Pancreas (tissue), 10 donors: ENCODE measurements at places on chromosomes 3 and 15. TPM values are rescaled to one million over a fixed set of nuclear protein-coding genes. Genes with fewer than 3 reads are reported as not detected.

DNA sequence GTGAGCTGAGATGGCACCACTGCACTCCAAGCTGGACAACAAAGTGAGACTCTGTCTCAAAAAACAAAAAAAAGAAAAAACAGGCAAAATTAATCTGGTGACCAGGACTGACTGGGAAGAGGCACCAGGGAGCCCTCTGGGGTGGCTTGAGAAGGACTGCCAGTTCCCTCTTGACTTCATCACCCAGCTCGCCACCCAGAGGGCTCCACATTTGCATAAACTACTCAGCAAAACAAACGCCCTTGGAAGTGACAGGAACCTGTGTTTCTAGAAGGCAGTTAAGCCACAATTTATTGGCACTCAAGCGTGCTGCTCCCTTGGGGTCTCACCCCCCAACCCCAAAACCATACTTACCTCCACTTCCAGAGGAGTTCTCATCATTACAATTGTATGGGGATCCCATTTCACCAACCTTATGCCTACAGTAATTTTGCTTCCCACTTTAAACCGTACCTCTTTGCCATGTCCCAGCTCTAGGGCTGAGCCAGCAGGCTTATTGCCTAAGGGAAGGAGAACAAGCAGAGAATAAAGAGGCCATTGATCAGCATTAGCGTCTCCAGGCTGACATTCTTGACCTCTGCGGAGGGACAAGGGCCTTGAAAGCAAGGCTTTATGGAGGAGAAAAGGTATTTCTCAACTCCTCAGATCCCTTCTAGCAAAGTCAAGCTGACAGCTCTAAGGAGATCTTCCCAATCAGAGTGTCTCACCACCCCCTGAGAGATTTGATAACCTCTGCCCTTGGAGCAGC is 357.4 kb downstream of the SHQ1 start:
- no peaks in the 10 kb centered on the region for H3K27me3 ChIP-seq
- H3K27ac ChIP-seq = no peak overlapping the region
- DNase-seq = no peak
- H3K4me3 ChIP-seq = no peak overlapping the region
- no peaks in the 10 kb centered on the region for H3K4me1 ChIP-seq

GRCh38 chr3:59876533-59877062 is 826.8 kb upstream of the CFAP20DC start:
- no peak for DNase-seq
- no peak overlapping the region for H3K4me3 ChIP-seq
- no peaks in the 10 kb centered on the region for H3K36me3 ChIP-seq
- no peaks in the 10 kb centered on the region for H3K4me1 ChIP-seq
- H3K27ac ChIP-seq = no peak overlapping the region

DNA sequence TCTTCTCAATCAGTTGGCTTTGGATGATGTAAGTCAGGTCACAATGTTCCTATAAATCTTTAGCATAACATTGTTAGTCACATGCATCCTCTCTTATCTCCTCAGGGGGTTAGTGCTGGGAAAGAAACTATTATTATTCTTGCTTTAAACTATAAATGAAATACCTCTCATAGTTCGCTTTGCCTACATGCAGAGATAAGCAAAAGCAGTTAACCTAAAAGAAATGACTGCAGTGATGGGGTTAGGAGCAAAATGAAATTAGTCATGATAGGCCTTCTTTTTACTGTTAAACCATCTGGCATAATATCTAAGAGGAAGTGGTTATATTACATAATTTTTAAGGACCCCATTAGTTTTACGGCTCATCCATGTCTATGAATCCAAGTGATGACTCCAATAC is 91.7 kb upstream of the IGSF10 start:
- no peaks in the 10 kb centered on the region for H3K27me3 ChIP-seq
- no peak overlapping the region for H3K27ac ChIP-seq
- no peaks in the 10 kb centered on the region for H3K4me1 ChIP-seq

DNA sequence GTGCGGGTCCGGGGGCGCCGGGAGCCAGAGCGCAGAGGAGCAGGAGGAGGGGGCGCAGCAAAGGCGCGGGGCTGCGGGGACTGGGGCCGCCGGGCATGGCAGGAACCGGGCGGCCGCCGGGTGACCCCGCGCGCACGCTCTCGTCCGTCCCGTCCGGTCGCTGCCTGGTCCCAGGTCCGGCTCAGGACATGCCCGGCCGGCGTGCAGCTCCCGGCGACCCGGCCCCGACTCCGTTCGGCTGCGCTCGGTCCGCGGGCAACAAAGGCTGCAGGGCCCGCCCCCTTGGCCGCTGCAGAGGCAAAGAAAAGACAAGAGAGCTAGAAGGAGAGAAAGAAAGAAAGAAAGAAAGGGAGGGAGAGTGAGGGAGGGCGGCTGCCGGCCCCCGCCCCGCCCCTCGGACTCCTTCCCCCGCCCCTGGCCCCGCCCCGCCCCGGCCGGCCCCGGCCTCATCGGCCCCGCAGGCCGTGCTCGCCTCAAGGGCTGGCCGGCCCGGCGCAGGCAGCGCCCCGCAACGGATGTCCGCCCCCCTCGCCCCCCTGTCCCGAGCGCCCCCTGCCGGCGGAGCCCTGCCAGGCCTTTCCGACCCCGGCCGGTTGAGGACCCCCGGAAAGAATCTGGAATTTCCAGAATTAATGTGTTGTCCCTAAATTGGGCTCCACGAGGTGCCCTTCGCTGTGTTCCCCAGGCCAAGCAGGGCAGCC is at the start of gene ADAMTS7:
Gene ADAMTS7 (minus strand): TSS at position 341 of the 701 bp plus-strand sequence. CDS start 244 bp downstream, at position 97.
- no peak within 1 kb of the TSS for H3K27ac ChIP-seq
- peak; percentile 32 for DNase-seq
- H3K4me1 ChIP-seq = peaks cover 5% of the 10 kb centered on the region
- H3K4me3 ChIP-seq = peak within 1 kb of the TSS; percentile 47
- no peaks in the 10 kb centered on the region for H3K36me3 ChIP-seq
- no peaks in the 10 kb centered on the region for H3K27me3 ChIP-seq

DNA sequence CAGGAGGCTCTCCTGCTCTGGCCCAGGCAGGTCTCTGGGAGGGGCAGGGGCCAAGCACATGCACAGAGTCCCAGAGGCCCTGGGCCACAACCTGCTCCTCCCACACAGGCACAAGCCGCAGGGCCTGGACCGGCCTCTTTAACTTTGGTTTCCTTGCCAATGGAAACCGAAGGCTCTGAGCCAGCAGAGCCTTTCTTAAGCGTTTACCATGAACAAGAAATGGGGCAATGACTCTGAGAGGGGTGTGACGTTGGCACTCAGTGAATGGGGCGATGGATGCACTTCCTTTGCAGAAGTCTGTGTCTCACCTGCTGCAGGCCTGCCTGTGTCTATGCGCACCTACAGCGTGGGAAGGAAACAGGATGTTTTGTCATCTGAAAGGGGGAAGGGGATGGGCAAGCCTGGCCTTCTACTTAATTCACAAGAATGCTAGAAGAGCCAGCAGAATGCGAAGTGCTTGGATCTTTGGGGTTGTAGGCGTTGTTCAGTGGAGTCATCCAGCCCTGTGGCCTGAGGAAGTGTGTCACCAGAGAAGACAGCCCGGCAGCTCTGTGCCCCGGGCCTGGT is 41.8 kb downstream of the IFT122 start:
- peaks cover 48% of the 10 kb centered on the region for H3K36me3 ChIP-seq
- DNase-seq = no peak
- H3K4me3 ChIP-seq = no peak overlapping the region
- H3K4me1 ChIP-seq = no peaks in the 10 kb centered on the region

GRCh38 chr3:71568207-71568606 is 15.3 kb downstream of the FOXP1 start:
- no peak overlapping the region for H3K27ac ChIP-seq
- H3K27me3 ChIP-seq = no peaks in the 10 kb centered on the region
- no peaks in the 10 kb centered on the region for H3K36me3 ChIP-seq
- DNase-seq = no peak
- H3K4me3 ChIP-seq = no peak overlapping the region

GRCh38 chr15:79682851-79683288 is 213.9 kb downstream of the MTHFS start:
- H3K27ac ChIP-seq = no peak overlapping the region
- H3K4me3 ChIP-seq = no peak overlapping the region
- no peaks in the 10 kb centered on the region for H3K27me3 ChIP-seq
- no peaks in the 10 kb centered on the region for H3K4me1 ChIP-seq
- DNase-seq = no peak

- no peak for DNase-seq
- H3K27me3 ChIP-seq = no peaks in the 10 kb centered on the region
- no peaks in the 10 kb centered on the region for H3K36me3 ChIP-seq
- no peaks in the 10 kb centered on the region for H3K4me1 ChIP-seq
- H3K27ac ChIP-seq = no peak overlapping the region
Measured at GRCh38 chr15:33046329-33046728, 148.2 kb downstream of the FMN1 start.

GRCh38 chr15:38374029-38374428 is 79.9 kb upstream of the FAM98B start:
- H3K36me3 ChIP-seq = no peaks in the 10 kb centered on the region
- no peak for DNase-seq
- H3K27ac ChIP-seq = no peak overlapping the region

DNA sequence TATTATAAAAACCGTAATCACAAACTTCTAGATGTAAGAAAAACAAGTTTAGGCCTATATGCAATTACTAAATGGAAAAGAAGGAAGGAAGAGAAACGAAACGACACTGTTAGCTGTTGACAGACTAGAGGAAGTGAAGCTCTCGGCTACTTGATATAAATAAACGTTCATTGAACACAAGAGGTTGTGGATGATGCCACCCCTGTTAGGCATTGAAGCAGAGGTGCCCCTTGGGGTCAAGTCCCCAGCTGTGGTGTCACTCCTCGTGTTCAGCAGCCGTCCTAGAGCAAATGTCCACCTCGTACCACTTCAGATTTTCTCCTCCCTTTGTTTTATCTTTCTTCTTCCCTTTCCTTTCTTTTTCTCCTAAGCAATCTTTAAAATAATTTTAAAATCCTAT is 146.5 kb upstream of the UBE2E1 start:
- no peaks in the 10 kb centered on the region for H3K4me1 ChIP-seq
- H3K27me3 ChIP-seq = no peaks in the 10 kb centered on the region
- DNase-seq = no peak
- no peaks in the 10 kb centered on the region for H3K36me3 ChIP-seq
- H3K27ac ChIP-seq = no peak overlapping the region

GRCh38 chr3:128078875-128079274 is 26.6 kb downstream of the SEC61A1 start:
- H3K27me3 ChIP-seq = no peaks in the 10 kb centered on the region
- no peak overlapping the region for H3K27ac ChIP-seq
- no peaks in the 10 kb centered on the region for H3K36me3 ChIP-seq
- DNase-seq = no peak
- H3K4me1 ChIP-seq = peaks cover 36% of the 10 kb centered on the region

DNA sequence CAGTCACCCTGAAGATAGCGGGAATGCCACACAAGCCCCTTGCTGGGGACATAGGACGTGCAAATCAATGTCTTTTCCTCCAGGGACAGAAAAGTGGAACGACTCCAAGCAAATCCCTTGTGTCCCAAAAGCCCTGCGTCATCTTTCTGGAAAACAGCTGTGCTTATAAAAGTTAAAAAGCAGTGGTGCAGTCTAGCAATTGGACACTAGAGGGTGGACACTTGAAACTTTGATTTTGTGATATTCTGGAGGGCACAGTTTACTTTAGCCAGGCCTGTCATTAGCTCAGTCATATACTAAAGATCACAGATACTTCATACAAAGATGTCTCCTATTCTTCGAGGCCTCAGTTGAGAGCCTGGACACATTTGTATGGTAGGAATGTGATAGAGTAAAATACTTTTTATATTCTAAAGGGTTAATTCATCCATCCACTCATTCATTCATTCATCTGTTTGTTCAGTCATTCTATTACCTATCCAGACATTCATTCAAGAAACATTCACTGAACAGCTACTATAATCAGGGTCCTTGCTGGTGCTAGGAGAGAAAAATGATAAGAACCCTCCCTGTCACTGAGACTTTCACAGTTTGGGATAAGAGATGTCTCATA is 63.8 kb upstream of the ANKRD34C start:
- H3K4me1 ChIP-seq = no peaks in the 10 kb centered on the region
- no peak overlapping the region for H3K4me3 ChIP-seq
- H3K36me3 ChIP-seq = no peaks in the 10 kb centered on the region
- no peak for DNase-seq
- no peak overlapping the region for H3K27ac ChIP-seq

DNA sequence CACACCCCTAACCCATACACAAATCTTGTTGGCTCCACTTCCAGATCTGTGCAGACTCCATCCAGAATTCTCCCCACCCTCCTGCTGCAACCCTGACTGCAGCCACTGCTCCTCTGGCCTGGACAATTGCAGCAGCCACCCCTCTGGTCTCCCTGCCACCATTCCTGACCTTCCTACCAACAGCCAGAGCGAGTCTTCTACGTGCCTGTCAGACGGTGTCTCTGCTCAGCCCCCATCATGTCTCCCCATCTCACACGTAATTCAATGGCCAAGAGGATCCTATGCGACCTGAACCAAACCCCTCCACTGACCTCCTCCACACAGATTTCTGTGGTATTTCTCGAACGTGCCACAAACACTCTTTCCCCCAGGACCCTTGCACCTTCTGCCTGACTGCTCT is 103.3 kb downstream of the TPRA1 start:
- no peak for DNase-seq
- no peak overlapping the region for H3K27ac ChIP-seq
- no peaks in the 10 kb centered on the region for H3K36me3 ChIP-seq
- H3K27me3 ChIP-seq = no peaks in the 10 kb centered on the region
- no peak overlapping the region for H3K4me3 ChIP-seq

DNA sequence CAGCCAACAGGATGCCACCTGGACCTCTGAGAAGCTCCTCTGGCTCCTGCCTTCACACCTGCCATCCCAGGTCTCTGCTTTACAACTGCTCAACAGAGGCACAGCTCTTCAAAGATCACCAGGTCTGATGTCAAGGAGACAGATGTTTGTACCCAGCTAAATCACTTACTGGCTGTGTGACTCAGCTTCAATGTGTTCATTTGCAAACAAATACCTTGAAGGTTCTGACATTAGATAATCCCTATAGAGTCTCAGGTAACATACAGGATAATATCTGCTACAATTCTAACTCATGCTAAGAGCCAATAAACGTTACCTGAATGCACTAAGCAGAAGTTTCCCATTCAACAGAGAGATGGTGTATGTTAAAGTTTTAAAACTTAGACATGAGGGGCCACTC is 163.4 kb upstream of the IGF1R start:
- H3K4me1 ChIP-seq = no peaks in the 10 kb centered on the region
- H3K4me3 ChIP-seq = no peak overlapping the region
- H3K36me3 ChIP-seq = no peaks in the 10 kb centered on the region

- no peaks in the 10 kb centered on the region for H3K27me3 ChIP-seq
- no peak overlapping the region for H3K27ac ChIP-seq
- H3K36me3 ChIP-seq = no peaks in the 10 kb centered on the region
- DNase-seq = no peak
Measured at GRCh38 chr3:18989237-18989795, 159.0 kb upstream of the KCNH8 start.

- H3K4me1 ChIP-seq = peaks cover 2% of the 10 kb centered on the region
- H3K4me3 ChIP-seq = no peak overlapping the region
- no peaks in the 10 kb centered on the region for H3K36me3 ChIP-seq
- no peaks in the 10 kb centered on the region for H3K27me3 ChIP-seq
Measured at GRCh38 chr3:28252001-28252431, 10.6 kb downstream of the CMC1 start.

The CHST13 gene
- 0.08 TPM for polyA plus RNA-seq

The PLSCR2 gene
- 0.77 TPM for polyA plus RNA-seq

The GOLGA8K gene
- 0.23 TPM for polyA plus RNA-seq

The GOLGA6L4 gene
- polyA plus RNA-seq = 4.8 TPM

The EHHADH gene
- polyA plus RNA-seq = 2.6 TPM

The EPHA3 gene
- 0.27 TPM for polyA plus RNA-seq

The GPR149 gene
- polyA plus RNA-seq = 0.16 TPM

The PPARG gene
- 1.9 TPM for polyA plus RNA-seq

The MEX3B gene
- 0.68 TPM for polyA plus RNA-seq
